ENCODE measurements at places on chromosomes 13 and 19.
A peak's percentile ranks its signal among the peaks of the same experiment; 100 is the strongest.

- no peak for DNase-seq
These were observed 66.4 kb upstream of the USP29 start for GRCh38 chr19:57053401-57053800.

- peak; percentile 68 for DNase-seq
These were observed 15.1 kb downstream of the NALCN start for GRCh38 chr13:101401196-101401595.

DNA sequence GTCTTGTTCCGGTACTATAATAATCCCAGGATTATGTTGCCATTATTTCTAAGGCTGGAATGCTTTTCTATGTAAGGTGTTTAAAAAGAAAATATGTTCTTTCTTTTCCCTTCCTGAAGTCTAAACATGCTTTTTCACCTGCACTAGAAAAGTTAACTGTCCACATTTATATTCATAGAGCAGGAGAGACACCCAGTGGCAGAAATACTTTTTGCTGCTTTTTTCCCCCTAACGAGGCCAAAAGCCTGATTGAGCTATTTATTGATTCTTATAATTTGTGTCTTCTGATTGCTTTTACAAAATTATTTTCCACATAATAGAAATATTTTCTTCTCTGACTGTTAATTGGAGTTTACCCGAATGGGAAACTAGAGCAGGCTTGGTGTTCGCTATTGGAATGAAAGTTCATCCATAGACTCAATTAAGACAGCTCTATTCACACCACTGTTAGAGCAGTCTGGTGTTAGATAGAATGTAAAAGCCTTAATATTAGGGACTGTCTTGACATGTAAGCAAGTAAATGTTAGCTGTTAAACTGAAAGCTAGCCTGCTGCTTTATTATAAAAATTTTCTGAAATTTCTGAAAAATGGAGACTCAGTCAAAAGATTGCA lies 15.8 kb downstream of the GPR180 start:
- peak; percentile 44 for DNase-seq

DNA sequence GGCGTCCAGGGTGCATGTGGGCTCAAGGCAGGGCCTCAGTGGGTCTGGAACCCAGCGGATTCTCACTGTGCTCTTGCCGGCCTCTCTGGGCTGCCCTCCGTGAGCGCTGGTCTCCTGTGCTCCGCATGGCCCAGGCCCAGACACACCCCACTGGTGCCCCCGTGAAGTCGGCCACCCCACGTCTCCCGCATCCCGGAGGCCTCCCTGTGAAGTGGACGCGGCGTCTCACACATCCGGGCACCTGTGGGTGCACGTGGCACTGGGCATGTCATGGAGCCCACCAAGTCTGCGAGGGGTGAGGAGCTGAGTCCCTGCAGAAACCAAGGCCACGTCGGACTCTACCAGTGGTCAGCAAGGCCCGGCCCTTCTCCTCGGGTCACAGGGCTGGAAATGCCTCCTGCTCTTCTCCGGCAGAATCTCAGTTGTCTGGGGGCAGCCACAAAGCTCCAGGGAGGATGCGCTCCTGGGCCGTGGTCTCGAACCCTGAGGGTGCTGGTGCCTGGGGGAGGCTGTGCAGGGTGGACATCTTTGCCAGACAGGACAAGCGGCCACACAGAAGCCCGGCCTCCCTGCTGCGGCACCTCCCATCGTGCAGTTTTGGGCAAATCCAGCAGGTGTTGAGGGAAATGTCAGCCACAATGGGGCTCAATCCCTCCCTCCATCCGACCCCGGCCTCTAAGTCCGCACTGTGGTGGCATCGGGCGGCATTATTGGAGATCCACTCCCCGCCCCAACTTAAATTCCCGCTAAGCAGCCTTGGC lies 2.2 kb downstream of the C13orf46 start:
- DNase-seq, result no peak

DNA sequence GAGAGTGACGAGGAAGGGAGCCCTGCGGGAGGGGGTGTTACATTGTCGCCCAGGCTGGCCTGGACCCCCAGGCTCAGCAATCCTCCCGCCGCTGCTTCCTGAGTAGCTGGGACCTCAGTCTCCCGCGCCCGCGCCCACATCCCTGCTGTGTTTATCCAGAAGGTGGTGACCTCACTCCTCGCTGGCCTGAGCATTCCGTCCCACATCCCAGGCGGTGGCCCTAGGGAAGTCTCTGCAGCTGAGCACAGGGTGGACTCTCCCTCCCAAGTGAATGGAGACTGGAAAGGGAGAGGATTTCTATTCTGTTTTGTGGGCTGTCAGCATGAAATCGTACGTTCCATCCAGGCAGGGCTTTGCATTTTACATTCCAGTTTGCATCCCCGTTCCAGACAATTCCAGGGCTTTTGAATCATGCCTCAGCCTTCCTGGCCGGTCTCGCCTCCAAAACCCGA lies 401 bp upstream of the ZNF765 start:
- DNase-seq, result peak; percentile 83

DNA sequence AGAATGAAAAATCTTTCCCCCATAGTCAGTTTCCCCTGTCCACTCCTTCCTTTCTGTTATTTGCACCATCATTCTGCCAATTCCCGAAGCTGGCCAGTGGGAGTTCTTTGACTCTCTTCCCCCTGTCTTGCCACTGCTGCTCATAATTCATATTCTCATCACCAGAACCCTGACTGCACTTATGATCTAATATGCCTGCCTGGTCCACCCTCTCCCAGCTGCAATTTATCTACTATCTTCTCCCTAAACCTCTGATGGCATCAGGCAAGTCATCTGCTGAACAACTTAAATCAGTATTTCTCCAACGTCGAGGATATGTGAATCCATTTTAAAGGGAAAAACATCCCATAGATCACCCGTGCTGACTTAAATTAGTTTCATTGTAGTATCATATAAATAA lies 458.0 kb upstream of the GPC6 start:
- DNase-seq, result no peak

DNA sequence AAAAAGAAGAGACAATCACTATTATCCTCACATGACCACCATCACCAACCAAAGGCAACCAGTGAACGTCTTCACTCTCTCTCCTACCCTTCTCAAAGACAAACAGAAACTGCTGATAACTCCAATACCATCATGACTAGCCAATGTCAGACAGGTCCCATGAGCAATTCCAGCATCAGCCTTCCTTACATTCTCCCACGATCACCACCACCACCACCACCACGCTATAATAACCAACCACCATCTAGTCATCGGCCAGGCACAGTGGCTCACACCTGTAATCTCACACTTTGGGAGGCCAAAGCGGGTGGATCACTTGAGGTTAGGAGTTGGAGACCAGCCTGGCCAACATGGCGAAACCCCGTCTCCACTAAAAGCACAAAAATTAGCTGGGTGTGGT lies 3.9 kb downstream of the MYO1F start:
- no peak for DNase-seq

DNA sequence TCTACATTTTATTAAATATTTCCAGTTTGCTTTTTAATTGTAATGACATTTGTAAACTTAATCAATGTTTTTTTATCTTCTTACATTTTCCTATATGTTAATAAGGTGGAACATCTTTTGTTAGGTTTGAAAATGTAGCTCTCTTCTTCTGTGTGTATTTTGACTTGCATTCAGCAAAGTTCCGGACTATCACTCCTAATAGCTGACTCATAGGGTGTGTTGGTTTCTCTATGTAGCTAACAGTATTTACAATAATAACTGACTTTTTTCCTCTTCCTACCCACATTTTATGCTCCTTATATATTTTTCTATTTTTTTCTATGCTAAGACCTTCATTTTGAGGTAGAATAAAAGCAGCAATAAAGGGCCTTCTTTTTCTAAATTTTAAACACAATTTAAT lies 28.1 kb downstream of the MYO16 start:
- DNase-seq, result no peak

DNA sequence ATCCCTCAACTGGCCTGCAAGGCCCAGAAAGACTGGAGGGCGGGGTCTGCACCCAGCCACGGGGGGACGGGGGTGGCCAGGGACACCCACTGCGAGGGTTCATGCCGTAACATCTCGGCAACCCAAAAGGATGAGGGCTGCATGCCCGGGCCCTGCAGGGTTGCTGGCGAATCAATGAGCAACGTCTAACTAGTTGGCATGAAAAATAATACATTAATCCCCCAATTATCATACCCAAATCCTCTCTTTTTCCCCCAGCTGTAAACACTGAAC lies 232.2 kb downstream of the TUBA3C start:
- DNase-seq, result no peak

DNA sequence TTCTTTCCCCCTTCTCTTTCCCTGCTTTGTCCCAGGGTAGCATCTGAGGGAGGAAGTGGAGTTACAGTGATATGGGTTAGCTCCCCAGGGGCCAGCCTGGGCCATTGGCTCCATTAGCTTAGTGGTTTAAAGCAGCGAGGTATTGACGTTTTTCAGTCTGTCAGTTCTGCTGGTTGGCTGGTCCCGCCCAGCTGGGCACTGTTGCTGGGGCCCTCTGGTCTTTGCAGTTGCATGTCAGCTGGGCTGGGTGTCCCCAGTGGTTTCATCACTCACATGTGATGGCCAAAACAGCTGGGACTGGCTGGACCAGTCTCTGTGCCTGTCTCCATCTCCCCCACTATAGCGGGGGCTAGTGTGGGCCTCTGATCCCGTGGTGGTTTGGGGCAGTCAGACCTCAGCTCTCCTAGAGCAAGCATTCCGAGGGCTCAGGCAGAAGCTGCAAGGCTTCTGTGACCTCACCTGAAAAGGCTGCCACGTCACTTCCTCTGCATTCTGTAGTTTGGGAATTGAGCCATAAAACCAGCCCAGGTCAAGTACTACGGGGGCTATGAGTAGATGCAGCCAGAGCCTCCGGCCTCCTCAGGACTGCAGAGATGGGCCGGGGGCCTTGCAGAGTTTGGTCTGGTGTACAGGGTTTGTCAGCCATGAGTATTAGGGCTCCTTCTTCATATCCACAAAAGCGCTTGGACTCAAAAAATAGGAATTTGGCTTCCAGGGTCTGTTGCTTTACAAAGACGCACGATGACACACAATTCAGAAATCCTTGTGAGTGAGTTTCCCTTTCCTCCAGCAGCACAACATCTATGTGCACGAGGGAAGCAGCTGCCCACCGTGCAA lies 30.0 kb downstream of the TSSK6 start:
- DNase-seq, result peak; percentile 87

- no peak for DNase-seq
These were observed 4.1 kb downstream of the ZNF296 start for GRCh38 chr19:45071969-45072790.

GRCh38 chr19:10317857-10318462 lies 2.1 kb upstream of the FDX2 start:
- no peak for DNase-seq

GRCh38 chr19:18895824-18896341 lies at the start of gene CERS1:
Gene CERS1 (minus strand): TSS chr19:18896158. CDS start chr19:18896072, 86 bp downstream.
- DNase-seq, result peak; percentile 34

DNA sequence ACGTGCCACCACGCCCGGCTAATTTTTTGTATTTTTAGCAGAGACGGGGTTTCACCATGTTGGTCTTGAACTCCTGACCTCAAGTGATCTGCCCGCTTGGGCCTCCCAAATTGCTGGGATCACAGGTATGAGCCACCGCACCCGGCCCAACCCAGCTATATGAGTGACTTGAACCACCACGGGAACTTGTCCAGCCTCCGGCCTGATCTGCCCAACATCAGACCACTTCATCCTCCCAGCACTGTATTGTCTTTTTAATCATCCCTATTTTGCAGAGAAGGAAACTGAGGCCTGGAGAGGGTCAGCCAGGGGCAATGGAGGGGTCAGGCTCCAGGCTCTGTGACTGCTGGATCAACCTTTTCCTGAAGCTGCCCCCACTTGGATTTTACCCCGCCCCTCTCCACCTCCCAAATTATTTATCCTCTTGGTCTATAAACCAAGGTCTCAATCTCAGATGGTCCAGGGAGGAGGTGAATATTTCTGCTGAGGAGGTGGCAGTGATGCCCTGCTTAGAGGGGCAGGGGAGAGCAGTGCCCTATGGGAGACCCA lies 893 bp upstream of the PLIN3 start:
- no peak for DNase-seq

- DNase-seq, result peak; percentile 51
These were observed 1.1 kb downstream of the EML2 start for GRCh38 chr19:45637890-45638667.

DNA sequence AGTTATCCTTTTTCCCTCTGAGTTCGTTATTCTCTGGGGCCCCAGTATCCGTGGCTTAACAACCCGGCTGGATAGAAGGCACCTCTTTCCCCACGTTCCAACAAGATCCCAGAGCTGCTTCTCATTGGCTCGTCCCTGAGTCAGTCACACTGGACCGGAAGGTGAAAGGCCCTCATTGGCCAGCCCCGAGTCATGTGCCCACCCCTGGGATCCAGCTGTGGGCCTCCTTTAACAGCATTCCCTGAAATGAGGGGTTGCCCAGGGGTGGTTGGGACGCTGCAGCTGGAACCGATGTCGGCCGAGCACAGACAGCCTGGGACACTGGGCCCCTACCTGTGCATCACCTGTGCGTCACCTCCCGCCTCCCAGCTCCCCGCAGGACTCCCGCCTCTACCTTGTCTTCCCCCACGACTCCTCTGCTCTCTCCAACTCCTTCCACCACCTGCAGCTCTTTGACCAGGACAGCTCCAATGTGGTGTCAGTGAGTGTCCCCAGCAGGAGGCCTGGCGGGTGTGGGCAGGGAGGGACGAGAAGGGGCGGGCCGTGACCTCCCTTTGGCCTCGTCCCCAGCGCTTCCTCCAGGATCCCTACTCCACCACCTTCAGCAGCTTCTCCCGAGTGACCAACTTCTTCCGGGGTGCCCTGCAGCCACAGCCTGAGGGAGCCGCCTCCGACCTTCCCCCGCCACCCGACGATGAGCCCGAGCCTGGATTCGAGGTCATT lies 4.3 kb downstream of the TBC1D17 start:
- DNase-seq, result peak; percentile 57

DNA sequence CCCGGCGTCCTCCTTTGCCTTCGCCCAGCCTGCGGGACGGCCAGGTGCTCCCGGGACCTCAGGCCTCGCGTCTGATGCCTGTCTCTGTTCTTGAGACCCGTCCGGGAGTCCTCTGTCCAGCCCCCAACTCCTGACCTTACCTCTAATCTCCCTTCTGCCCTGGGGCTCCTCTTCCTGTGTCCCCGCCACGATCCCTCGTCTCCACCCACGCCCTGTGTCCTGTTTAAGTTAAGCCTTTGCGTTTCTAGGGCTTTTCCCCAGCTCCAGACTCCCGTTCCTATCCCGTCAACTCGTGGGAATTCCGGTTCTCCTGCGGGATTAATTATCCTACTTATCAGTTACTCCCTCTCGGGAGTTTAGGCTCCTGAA lies 686 bp downstream of the LENG8 start:
- peak; percentile 41 for DNase-seq

DNA sequence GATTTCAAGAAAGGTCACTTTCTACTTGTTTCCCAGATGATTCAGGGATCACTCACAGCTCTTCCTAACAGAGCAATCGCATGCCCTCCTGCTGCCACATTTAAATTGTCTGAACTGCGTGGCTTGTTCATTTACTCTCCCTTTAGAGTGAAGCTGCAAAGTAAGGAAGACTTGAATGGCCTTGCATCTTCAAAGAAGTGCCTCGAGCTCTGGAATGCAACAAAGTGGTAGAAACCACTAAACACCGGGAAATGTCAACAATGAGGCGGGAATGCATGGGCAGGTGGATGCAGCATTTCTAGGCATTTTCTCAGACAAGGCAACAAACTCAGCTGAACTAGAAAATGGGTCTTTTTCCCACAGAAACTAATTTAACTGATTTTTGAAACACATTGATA lies 10.3 kb upstream of the DACH1 start:
- no peak for DNase-seq

- peak; percentile 0 for DNase-seq
These were observed 1666.0 kb downstream of the EFNB2 start for GRCh38 chr13:104869501-104869900.

- no peak for DNase-seq
These were observed 208.5 kb upstream of the ZNF536 start for GRCh38 chr19:30163663-30164062.

- DNase-seq, result no peak
These were observed 62.0 kb downstream of the SLC15A1 start for GRCh38 chr13:98690348-98691022.
